MV-4-11 (cell line): ENCODE measurements at places on chromosomes 2 and 18.
A peak's percentile ranks its signal among the peaks of the same experiment; 100 is the strongest.

DNA sequence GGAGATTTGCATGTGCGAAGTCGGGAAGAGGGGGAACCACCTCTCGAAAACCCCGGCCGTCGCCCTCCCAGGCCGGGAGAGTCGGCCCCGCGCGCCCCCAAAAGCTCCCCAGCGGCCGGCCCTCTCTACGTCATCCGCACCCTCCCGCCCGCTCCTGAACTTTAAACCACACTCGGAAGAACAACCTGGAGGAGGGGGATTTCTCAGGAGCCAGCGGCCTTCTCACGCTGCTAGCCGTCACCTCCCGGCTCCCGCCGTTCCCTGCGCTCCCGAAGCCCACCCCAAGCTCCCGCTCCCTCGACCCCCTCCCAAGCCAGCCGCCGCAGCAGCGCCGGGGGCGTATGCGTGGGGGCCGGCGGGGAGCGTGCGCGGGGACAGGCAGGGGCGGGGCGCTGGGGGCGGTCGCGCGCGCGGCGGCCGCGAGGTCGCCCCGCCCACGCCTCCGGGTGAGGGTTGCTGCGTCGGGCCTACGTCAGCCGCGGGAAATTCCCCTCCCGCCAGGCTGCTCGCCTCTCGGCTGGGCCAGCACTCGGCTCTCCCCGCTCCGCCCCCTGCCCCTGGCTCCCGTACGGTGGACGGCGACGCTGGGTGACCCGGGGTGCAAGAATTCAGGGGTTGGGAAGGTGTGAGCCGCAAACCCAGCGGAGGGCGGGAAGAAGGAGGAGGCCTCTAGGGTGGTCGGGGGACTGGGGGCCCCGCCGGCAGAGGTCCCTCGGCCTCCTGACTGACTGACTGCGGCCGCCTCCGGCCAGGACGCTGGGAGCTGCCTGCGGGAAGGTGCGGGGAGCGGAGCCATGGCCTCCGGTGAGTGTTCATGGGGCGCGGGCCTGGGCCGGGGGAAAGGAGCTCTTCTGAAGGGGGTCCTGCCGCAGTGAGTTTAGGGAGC lies at the start of gene REL:
TSS of gene REL (plus strand) at position 528 of the 886 bp plus-strand sequence. CDS start at position 795, 267 bp downstream.
- peak; percentile 79 for DNase-seq

DNA sequence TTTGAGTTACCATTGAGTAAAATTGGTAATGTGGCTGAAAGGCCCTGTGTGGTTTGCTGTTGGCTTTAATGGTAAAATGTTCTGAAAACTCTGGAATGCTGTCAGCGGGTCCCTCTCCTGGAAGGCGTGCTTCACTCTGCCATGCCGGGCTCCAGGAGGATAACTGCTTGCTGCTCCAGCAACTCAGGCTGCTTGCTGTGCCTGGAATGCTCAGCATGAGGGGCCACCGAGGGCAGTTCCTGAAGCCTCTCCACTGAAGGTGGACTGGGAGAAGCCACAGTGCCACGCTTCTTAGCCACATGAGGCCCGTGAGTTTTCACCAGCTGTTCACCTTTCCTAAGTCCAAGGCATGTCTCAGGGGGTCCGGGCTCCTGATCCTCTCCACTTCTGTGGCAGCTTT lies 90.4 kb upstream of the FAM110C start:
- no peak for DNase-seq

DNA sequence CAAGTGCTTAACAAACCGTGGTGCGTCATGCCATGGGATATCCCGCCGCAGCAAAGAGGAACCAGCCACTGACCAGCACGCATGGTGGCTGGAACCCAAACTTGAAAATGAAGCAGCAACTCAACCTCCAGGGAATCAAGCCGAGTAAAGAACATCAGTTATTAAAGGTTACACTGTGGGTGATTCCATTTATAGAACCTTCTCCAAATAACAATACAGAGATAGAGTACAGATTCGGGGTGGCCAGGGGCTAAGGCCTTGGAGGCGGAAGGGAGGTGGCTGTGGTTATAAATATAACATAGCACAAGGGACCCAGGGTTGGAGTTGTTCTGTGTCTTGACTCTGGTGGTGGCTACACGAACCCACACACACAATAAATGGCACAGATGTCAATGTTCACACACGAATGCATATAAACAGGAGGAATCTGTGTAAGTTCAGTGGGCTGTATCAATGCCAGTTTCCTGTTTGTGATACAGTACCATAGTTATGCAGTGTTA lies 123.1 kb downstream of the EIPR1 start:
- DNase-seq: no peak

DNA sequence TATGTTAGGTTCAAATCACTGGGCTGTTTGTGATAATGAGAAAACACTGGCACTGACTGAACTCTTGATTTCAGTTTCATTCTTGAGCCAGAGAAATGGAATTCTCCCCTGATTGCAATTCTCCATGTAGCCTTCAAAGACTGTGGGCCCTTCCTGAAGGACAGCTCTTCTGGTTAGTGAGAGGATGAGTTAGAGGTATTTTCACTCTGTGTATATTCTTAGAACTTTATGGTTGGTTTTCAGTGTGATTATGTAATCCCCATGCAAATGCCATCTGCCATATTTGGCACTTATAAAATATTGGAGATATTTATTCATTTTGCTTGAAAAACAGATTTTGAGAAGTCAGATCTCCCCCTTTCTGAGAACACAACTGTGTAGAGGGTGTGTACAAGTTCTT lies 323.7 kb downstream of the SLC4A3 start:
- no peak for DNase-seq

DNA sequence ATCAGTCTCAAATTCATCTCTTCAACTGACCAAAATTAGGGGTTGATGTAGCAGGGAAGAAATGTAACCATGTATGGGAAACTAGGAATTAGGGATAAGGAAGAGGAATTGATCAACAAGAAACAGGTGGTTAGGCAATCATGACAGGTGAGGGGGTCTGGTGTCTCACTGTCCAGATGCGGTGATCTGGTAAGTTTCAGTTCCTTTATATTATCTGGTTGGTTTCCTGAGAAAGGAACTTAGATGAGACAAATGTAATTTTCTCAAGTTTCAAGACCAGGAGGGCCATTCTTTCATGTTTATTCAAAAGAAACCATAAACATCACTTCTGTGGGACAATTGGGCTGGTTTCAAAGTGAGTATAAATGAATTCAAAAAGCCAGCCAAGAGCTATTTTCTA lies 306.2 kb upstream of the KCNJ3 start:
- peak; percentile 14 for DNase-seq

DNA sequence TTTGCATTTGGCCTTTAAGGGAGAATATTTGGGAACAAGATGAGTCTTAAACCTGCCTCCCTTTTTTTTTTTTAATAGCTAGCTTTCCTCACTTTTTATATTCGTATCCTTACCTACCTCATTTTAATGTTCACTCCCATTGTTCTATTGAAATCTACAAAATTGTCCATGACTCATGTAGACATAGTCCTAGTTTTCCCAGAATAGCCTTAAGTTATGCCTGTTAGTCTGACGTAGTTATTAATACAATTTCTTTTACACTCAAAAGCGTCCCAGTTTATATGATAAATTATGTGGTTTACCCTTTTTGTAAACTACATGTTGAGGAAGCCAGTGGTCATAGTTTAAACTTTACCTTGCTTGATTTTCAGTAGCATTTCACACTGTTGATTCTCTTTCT lies 73.4 kb downstream of the UBR3 start:
- no peak for DNase-seq

DNA sequence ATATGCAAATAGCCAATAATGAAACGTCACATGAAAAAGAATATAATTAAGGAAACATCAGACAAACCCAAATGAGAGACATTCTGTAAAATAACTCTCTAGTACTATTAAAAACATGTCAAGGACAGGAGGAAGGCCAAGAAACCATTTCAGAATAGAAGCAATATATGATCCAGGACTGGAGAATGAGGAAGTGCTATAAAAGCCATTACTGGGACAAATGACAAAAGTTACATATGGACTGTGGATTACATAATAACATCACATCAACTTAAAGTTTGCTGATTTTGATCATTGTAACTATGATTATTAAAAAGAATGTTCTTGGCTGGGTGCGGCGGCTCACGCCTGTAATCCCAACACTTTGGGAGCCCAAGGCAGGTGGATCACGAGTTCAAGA lies 81.3 kb downstream of the CRACDL start:
- DNase-seq: peak; percentile 59

- no peak for DNase-seq
These were observed 35.2 kb downstream of the OTOF start for GRCh38 chr2:26442707-26443106.

DNA sequence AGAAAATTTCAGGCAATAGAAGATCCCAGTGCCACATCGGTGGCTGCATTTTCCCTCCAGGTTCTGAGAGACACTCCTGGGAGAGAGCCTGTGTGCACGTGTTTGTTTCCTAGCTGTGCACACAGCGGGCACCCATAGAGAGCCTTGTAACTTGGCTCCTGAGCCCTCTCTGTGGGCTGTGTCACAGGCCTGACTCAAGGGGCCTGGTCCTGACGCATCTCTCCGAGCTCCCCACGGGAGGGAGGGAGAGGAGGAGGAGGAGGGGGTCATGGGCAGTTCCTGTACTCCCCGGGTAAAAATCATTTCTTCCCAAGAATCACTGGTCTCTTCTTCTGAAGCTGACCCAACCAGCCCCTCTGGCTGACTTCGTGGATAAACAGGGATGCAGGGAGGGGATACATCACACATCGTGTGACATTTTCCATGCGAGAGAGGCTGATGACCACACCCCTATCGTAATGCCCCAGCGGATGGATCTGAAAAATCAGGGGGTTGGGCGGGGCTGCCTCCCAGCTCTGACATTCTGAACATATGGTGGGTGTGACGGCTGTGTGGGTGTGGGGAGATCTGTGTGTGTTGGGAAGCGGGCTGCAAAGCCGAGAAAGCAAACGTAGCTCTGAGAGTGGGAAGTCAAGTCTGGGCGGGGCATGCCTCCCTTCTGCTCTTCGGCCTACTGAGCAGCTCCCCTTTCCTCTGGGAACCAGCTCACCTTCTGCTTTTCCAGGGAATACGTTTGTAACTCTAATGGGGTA lies 308.3 kb upstream of the HS6ST1 start:
- DNase-seq: no peak

GRCh38 chr2:191530618-191531017 lies 147.3 kb upstream of the NABP1 start:
- no peak for DNase-seq

GRCh38 chr2:45765007-45765727 lies 113.7 kb downstream of the PRKCE start:
- peak; percentile 93 for DNase-seq

DNA sequence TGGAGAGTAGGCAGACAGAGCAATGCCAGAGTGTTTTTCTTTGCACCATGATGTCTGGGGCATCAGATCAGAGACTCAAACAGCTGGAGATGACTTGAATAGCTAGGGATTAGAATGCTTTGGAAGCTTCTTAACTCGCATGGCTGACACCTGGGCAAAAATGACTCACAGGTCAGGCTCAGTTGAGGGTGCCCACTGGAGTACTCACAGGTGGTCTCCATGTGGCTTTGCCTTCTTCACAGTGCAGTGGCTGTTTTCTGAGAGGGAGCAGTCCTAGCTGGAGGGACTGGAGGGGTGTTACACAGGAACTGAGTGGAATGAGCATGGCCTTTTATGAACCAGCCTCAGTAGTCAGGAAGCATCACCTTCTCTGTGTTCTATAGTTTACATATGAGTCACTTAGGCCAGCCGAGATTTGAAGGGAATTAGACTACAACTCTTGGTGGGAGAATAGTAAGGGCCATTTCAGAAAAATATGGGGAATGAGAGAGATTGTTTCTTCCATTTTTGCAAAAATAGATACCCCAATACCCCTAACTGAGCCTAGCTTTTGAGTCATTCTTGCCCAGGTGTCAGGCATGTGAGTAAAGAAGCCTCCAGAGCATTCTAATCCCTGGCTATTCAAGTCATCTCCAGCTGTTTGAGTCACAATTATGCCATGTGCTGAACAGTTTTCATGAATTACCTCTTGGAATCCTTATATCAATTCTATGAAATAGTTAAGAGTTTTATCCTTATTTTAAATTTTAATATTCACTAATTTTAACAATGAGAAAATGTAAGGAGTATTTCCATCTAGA lies 7.1 kb upstream of the PPP1R1C start:
- no peak for DNase-seq

- no peak for DNase-seq
These were observed 111.7 kb downstream of the RTP5 start for GRCh38 chr2:241981076-241981700.

DNA sequence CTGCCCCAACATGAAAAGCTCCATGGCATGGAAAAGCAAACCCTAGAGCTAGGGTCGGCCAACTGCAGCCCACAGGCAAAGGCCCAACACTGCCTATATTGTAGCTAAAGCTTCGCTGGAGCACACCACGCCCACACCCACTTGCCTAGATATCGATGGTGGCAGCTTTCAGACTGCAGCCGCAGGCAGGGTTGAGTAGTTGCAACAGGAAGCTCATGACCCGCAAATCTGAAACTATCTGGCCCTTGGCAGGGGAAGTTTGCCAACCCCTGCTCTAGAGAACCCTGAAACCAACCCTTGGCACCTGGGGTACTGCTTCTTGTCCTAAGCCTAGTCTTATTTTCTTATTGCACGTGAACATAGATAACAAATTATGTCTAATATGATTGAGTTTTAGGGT lies 250.0 kb downstream of the SOX11 start:
- peak; percentile 23 for DNase-seq

GRCh38 chr2:239953418-239954061 lies 71.6 kb downstream of the NDUFA10 start:
- peak; percentile 5 for DNase-seq

- no peak for DNase-seq
These were observed 52.5 kb upstream of the TRIM43 start for GRCh38 chr2:95539290-95539689.

- DNase-seq: no peak
These were observed 20.4 kb downstream of the DSG4 start for GRCh38 chr18:31396796-31397612.

DNA sequence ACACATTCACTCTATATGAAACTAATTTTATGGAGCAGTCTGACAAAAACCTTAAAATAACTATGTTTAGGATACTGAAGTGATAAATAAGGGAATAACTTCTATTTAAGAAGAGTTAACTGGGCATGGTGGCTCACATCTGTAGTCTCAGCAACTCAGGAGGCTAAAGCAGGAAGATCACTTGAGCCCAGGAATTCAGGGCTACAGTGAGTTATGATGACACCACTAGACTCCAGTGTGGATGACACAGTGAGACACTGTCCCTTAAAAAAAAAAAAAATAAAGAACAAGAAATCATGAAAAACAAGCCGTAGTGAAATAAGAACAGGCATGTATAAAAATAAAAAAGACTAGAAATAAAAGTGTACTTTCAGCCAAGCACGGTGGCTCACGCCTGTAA lies 82.0 kb downstream of the THADA start:
- DNase-seq: no peak

DNA sequence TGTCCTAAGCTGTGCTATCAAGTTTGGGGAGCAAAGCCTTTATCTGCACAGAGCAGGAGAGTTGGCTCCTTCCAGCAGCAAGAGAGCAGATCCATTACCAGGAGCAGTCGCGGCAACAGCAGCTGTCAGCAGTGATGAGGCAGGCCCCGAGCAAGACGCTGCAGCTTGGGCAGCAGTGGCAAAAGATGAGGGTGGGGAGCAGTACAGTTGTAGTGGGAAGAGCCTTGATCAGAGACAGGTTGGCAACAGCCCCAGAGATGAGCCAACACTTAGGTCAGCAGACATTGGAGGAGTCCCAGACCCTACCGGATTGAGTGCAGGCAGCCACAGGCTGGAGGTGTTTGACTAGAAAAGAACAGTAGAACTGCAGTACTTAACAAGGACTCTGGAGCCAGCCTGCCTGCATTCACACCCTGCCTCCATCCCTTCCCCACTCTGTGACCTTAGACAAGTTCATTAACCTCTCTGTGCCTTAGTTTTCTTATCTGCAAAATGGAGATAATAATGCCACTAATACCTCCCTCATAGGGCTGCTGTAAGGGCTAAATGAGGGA lies 117.1 kb upstream of the SERTAD2 start:
- DNase-seq: no peak
